ENCODE measurements at places on chromosomes 1 and 21.

GRCh38 chr1:11648039-11648438, 6.2 kb downstream of the FBXO2 start:
- DNase-seq, result no peak

- peak; percentile 65 for DNase-seq
Measured at GRCh38 chr1:194281376-194281775, 1095.0 kb upstream of the B3GALT2 start.

GRCh38 chr1:184520336-184520735, 133.5 kb downstream of the C1orf21 start:
- DNase-seq, result no peak

DNA sequence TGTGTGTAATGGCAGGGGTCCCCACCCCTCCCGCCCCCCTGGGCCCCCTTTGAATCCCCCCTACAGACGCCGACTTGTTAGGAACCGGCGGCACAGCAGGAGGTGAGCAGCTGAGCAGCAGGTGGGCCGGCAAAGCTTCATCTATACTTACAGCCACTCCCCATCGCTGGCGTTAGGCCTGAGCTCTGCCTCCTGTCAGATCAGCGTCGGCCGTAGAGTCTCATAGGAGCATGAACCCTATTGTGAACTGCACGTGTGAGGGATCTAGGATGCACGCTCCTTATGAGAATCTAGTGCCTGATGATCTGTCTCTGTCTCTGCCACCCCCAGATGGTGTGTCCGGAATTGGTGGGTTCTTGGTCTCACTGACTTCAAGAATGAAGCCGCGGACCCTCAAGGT, 14.9 kb upstream of the VPS26C start:
- DNase-seq, result no peak

GRCh38 chr1:5368201-5368600, 624.0 kb downstream of the NPHP4 start:
- no peak for DNase-seq

- no peak for DNase-seq
Measured at GRCh38 chr1:33468531-33468930, 3.9 kb upstream of the ZSCAN20 start.

GRCh38 chr1:206770531-206771337, at the start of gene IL19:
Gene IL19, plus strand, starts transcription at chr1:206770773. Its CDS starts 65,890 bp downstream, at chr1:206836663.
- no peak for DNase-seq

DNA sequence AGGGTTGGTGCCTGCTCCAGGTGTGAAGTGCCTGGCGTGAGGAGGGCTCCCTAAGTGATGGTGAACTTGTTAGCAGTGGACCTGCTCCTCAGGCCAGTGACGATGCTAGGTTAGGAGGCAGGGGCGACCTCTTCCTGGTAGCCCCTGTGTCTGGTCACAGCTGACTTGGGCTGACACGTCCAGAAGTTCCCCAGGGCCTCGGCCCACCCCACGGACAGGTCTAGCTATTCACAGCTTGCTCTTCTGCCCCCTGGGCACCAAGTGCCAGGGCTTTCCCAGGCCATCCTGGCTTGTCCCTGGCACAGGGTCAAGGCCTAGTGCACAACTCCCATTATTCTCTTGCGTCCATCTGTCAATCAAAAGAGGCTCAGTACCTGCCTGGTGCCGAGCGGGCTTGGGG, 10.9 kb upstream of the C1orf167 start:
- no peak for DNase-seq

GRCh38 chr1:164983023-164983650, 373.4 kb downstream of the LMX1A start:
- DNase-seq, result no peak

- DNase-seq, result no peak
Measured at GRCh38 chr1:15687446-15687845, 3.3 kb downstream of the PLEKHM2 start.

GRCh38 chr1:56540467-56540866, 38.9 kb downstream of the PLPP3 start:
- no peak for DNase-seq

GRCh38 chr21:41432562-41433460, 6.8 kb downstream of the MX1 start:
- DNase-seq, result no peak

- no peak for DNase-seq
Measured at GRCh38 chr1:221782477-221782876, 40.6 kb upstream of the DUSP10 start.

GRCh38 chr21:25329227-25329825, 278.0 kb downstream of the MRPL39 start:
- no peak for DNase-seq

- no peak for DNase-seq
Measured at GRCh38 chr1:69195136-69195535, 372.6 kb upstream of the LRRC7 start.

- no peak for DNase-seq
Measured at GRCh38 chr1:153578490-153578889, 12.8 kb upstream of the S100A2 start.

DNA sequence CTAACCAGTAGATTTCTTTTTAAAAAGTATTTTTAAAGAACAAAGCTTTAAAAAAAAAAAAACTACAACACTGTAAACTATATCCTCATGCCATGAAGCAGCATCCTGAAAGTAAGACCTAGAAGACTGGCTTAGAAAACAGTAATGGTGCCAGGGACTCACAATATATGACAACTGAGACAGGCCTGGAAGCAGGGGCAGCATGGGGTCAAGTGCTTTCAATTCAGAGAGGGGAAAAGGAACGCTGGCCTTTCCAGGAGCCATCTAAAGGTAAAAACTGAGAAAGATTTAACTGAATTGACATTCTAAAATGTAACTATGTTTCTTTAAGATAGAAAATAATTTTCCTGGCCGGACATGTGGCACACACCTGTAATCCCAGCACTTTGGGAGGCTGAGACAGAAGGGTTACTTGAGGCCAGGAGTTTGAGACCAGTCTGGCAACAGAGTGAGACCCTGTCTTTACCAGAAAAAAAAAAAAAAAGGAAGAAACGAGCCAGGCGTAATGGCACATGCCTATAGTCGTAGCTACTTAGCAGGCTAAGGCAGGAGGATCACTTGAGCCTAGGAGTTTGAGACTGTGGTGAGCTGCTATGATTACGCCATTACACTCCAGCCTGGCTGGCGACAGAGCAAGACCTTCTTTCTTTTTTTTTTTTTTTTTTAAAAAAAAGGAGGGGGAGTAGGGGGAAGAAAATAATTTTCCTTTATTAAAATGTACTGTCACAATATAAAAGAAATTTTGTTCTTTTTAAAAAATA, 54.1 kb downstream of the SLC35D1 start:
- DNase-seq, result no peak

DNA sequence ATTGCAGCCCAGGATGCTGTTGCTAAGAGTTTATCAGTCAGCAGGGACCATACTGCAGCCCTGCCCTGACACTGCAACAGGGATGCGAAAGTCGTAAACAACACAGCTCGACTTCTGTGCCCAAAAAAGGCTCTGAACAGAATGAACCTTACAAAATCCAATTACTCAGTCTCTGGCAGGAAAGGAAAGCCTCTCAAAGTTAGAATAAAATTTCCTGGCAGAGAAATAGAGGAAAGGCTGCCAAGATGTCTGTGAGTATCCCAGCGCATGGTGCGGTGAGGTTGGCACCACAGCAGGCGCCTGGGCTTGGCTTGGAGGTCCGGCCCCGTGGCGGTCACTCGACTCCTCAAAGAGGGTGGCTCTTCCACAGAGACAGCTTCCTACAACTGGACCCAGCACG, 185.8 kb downstream of the PCP4 start:
- DNase-seq, result no peak

DNA sequence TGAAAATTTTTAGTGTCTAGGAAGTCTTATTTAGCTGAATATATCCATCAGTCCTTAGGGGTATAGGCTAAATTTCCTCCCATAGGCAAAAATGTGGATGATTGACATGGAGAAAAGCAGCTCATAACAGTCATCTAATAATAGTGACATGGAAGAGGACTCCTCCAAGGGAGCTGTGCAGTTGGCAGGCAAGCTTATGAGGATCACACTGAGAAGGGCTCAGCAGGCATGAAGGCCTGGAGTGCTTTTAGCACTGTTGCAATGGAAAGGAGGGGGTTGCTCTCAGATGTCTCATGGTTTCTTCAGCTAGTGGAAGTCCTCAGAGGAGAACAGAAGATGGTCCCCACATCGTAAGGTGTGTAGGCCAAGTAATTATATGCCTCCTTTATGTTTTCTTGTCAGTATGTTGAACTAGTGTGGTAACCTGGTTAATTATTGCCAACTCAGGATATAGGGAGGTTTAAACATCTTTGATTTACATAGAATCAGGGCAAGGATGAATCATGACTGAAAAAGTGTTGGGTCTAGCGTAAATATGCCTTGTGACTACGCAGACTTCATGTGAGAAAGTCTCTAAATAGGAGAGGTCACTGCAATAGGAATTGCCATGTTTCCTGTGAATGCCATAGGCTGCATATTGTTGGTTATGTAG, 18.9 kb downstream of the VN1R5 start:
- DNase-seq, result no peak

DNA sequence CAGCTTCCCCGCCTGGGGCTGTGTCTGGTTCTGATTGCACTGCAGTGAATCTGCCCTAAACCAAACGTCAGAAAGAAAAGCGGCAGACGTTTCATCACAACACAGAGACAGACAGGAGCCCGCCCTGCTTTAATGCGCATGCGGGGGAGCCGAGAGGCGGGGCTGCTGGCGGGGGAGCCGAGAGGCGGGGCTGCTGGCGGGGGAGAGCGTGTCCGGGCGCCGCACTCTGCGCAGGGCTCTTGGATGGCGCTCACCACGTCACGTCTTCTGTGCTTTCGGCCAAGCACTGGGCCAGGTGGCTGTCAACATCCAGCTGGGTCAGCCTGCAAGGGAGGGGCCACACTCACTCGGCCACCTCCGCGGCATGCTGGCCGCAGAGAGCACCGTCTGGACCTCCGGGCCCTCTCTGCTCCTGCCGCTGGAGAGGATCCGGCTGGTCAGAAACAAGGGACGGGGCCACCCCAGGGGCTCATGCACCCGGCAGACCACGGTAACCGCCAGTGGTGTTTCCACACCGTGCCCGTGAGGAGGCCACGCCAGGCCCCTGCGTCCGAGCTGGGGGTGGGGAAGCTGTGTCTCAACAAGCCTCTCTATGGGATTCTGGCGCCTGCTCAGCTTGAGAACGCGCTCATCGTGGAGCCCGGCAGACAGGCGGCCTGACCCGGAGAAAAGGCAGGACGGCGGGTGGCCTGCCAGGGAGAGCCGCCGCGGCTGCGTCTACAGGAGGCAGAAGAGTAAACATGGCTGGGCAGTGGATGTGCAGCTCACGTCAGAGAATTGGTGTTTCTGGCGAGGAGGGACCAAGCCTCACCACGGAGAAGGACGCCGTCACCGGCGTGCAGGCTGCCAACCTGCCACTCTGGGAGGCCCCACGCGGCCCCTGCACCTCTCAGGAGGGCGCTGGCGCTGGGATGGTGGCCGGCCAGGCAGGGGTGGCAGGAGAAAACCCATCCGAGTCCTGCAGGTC, 4.8 kb downstream of the FAAP20 start:
- peak; percentile 88 for DNase-seq

DNA sequence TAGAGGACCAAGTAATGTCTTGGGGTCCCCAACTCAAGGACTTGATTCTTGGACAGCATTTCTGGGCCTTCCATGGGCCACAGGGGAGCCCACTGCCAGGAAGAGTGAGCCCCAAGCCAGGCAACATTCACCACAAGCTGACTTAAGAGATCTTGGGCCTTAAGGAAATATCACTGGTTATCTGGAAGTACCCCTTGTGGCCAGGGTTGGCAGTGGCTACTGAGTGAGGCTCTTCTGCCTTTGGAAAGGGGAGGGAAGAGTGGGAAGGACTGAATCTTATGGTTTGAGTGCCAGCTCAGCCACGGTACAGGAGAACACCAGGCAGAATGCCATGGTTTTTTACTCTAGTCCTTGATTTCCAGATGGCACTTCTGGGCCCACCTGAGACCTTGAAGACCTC, 228.9 kb upstream of the RGS18 start:
- no peak for DNase-seq

- no peak for DNase-seq
Measured at GRCh38 chr1:231442735-231443134, 20.6 kb upstream of the EGLN1 start.

- DNase-seq, result no peak
Measured at GRCh38 chr1:169308313-169309039, 59.1 kb downstream of the NME7 start.

- DNase-seq, result no peak
Measured at GRCh38 chr1:213507472-213508223, 456.6 kb downstream of the RPS6KC1 start.

Measured in right renal pelvis (tissue), 4 donors.